ENCODE measurements at places on chromosomes 1 and 21. TPM values are rescaled to one million over a fixed set of nuclear protein-coding genes. Genes with fewer than 3 reads are reported as not detected.

DNA sequence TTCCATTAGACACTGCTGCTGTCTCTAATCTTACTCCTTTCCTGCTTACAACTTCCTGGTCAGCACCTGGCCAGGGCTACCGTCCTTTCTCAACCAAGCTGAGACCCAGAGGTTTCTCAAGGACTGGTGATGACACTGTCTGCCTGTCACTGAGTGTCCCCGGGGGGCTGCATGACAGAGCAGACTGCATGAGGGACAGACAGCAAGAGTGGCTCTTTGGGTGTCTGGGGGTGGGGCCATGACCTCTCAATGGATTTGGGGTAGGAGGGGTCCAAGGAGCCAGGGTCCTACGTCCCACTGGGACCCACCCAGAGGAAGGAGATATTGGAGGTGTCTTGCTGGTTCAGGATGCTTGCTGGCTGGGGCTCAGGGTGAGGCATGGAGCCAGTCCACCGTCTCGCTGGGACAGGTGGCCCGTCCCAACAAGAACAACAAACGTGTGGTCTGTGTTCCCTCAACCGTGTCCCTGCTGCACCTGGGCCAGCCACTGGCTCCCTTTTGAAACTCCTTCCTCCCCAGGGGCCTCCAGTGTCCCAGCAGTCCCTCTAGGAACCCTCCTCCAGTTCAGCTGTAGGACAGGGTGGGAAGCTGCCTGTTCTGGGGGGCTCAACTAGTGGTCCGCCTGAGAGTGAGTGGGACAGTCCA lies 344.6 kb upstream of the AJAP1 start:
- no peaks in the 10 kb centered on the region for H3K4me1 ChIP-seq
- no peak overlapping the region for H3K4me3 ChIP-seq
- no peaks in the 10 kb centered on the region for H3K36me3 ChIP-seq
- no peak for DNase-seq

DNA sequence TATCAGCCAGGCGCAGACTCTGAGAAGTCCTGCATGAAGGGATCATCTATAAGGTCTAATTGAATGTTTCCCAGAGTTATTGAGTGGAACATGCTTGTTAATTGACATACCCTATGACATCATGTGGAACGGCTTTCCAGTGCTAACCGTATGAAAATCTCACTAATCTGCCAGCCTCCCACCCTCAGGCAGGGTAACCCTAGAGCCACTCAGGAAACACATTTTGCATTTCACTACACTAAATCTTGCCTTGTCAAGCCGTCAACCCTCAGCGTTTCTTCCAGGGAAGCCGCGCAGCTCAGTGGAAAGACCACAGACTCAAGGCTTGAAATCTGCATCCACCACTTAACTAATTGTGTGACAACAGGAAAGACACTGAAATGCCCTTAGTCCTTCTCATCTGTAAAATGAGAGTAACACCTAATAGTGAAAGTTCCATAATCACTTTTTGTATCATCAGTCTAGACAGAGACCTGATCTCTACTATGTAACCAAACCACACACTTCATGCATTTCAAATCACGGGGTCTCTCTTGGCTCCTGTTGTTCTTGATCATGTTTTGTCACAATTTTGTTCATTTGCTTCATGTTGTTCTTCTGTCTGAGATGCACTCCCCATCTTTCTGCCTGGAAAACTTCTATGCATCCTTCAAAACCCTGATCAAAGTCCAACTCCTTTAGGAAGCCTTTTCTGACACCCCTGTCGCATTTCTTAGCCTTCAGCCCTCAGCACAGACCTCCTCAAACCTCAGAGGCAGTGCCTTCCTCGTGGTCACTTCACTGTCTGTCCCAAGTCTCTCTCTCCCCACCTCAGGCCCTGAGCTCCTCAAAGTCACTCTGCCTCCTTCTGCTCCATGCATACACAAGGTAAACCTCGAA lies 246.5 kb downstream of the TOMM20 start:
- no peak for DNase-seq
- H3K27ac ChIP-seq = no peak overlapping the region
- no peak overlapping the region for H3K4me3 ChIP-seq
- H3K27me3 ChIP-seq = no peaks in the 10 kb centered on the region
- no peaks in the 10 kb centered on the region for H3K36me3 ChIP-seq

DNA sequence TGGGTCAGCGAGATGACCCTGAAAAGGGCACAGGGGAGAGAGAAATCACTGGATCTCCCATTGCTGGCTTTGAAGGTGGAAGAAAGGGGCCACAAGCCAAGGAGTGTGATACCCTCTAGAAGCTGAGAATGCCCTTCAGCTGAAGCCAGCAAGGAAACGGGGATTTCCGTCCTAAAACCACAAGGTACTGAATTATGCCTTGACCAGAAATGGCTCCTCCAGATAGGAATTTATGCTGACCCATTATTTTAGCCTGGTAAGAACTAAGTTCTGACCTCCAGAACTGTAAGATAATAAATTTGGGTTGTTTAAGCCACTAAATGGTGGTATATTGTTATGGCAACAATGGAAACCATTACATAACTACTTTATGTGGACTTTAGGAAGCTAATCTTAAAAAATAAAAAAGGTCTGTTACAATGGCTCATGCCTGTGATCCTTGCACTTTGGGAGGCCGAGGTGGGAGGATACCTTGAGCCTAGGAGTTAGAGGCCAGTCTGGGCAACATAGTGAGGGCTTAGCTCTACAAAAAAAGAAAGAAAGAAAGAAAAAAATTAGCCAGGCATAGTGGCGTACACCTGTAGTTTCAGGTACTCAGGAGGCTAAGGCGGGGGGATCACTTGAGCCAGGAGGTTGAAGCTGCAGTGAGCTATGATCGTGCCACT lies 3.6 kb upstream of the H6PD start:
- H3K27me3 ChIP-seq = no peaks in the 10 kb centered on the region
- no peak for DNase-seq
- no peaks in the 10 kb centered on the region for H3K36me3 ChIP-seq
- H3K4me3 ChIP-seq = no peak overlapping the region
- H3K27ac ChIP-seq = no peak overlapping the region
- peaks cover 20% of the 10 kb centered on the region for H3K4me1 ChIP-seq

GRCh38 chr21:19122356-19122755 lies 718.8 kb upstream of the TMPRSS15 start:
- peaks cover 9% of the 10 kb centered on the region for H3K4me1 ChIP-seq
- no peaks in the 10 kb centered on the region for H3K36me3 ChIP-seq
- no peak overlapping the region for H3K27ac ChIP-seq
- no peak for DNase-seq

- H3K27ac ChIP-seq = no peak overlapping the region
- DNase-seq = no peak
- H3K36me3 ChIP-seq = no peaks in the 10 kb centered on the region
- no peaks in the 10 kb centered on the region for H3K4me1 ChIP-seq
- H3K4me3 ChIP-seq = no peak overlapping the region
These were observed 335.5 kb downstream of the BARHL2 start for GRCh38 chr1:90381598-90381997.

DNA sequence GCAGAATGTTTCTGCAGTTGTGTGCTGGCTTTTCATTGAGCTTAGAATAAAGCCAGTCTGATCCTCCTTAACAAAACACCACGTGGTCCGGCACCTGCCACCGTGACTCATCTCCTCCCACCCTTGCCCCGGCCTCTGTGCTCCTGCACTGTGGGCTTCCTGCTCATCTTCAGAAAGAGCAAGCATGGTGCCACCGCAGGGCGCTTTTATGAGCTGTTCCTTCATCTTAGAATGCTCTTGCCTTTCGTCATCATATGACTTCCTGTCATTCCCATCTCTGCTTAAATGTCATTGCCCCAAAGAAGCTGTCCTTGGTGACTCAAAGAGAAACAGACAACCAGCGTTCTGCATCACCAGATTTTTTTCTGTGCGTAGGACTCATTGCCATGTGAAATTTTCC lies 117.8 kb downstream of the HHAT start:
- H3K4me1 ChIP-seq = peaks cover 9% of the 10 kb centered on the region
- DNase-seq = no peak
- no peaks in the 10 kb centered on the region for H3K27me3 ChIP-seq
- H3K4me3 ChIP-seq = no peak overlapping the region

DNA sequence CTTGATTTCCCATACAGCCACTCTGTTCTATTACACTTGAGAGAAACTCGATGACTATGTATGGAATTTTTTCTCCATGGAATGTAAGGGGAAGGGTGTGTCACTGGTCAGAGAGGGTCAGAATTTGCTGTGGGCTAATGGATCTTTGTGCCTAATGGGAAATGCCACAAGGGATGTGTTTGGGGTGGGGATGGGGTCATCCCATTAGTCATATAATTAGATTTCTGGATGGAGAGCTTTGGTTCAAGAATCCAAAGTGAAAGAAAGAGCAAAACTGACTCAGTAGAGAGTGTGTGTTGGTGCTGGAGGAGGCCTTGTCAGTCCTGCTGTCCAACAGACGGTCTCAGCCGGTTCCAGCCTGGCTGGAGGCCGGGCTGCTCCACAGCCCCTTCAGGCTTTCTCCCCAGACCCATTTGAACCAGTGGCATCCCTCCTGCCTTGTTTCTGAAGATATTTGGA lies 86.4 kb downstream of the LAMC2 start:
- H3K4me3 ChIP-seq = no peak overlapping the region
- DNase-seq = no peak
- peak overlapping the region; percentile 85 for H3K27ac ChIP-seq

Gene HSF2BP
- total RNA-seq = 3.4 TPM

Gene PGBD2
- total RNA-seq = 9.4 TPM

Gene SPRR2D
- not detected for total RNA-seq

Gene CD1D
- total RNA-seq = not detected
